Hematopoietic multipotent progenitor cell (in vitro differentiated cells): ENCODE measurements at places on chromosomes 6 and 20. TPM values are rescaled to one million over a fixed set of nuclear protein-coding genes. Genes with fewer than 3 reads are reported as not detected.
A peak's percentile ranks its signal among the peaks of the same experiment; 100 is the strongest.

GRCh38 chr6:140736231-140736630, 1361.8 kb upstream of the CITED2 start:
- DNase-seq: no peak

- DNase-seq: no peak
Measured at GRCh38 chr20:21821358-21821757, 115.9 kb downstream of the PAX1 start.

- no peak for DNase-seq
Measured at GRCh38 chr6:5936631-5937030, 70.1 kb downstream of the NRN1 start.

DNA sequence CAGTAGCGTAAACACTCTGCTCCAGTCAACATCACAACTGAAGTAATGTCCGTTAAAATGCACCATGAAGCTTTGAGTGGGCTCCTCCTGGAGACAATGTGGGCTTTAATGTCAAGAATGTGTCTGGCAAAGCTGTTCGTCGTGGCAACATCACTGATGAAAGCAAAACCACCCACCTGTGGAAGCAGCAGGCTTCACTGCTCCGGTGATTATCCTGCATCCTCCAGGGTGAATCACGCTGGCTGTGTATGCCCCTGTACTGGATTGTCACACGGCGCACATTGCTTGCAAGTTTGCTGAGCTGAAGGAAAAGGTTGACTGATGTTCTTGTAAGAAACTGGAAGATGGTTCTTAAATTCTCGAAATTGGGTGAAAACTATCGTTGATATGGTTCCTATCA, 128.5 kb downstream of the MOXD1 start:
- no peak for DNase-seq

DNA sequence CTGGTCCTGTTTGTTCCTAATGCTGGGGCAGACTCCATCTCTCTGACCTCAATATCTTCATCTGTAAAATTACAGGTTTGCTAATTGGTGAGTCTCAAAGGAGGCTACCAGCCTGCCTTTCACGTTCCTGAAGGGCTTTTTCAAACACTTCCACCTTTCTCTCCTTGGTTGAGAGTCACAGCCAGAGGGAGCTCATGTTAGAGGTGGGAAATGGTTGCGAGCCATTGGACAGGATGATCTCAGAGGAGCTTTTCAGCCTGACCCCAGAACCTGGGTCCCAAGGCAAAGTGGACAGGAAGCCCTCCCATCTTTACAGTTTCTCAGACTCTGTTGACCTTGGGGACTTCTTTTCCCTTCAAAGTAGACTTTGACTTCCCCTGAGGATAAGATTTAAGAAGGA, 37.6 kb downstream of the NDUFAF5 start:
- no peak for DNase-seq

MOXD1 gene
- total RNA-seq: under 0.01 TPM

GRCh38 chr6:110412360-110412759, 3.0 kb downstream of the DDO start:
- DNase-seq: no peak

PSORS1C1 gene
- total RNA-seq: 0.27 TPM

- no peak for DNase-seq
Measured at GRCh38 chr20:7836076-7836475, 104.2 kb downstream of the HAO1 start.

ZBP1 gene
- 0.54 TPM for total RNA-seq

GRCh38 chr6:24378473-24379097, 20.7 kb upstream of the DCDC2 start:
- no peak for DNase-seq

GRCh38 chr6:121657972-121658371, 222.5 kb downstream of the GJA1 start:
- DNase-seq: no peak

GRCh38 chr20:6079016-6079415, 25.2 kb upstream of the LRRN4 start:
- DNase-seq: no peak

- DNase-seq: no peak
Measured at GRCh38 chr6:134480593-134480992, 162.7 kb upstream of the SGK1 start.

CCR6 gene
- total RNA-seq: 0.54 TPM

GRCh38 chr20:45044084-45044573, 56.8 kb downstream of the KCNS1 start:
- peak; percentile 89 for DNase-seq

DNA sequence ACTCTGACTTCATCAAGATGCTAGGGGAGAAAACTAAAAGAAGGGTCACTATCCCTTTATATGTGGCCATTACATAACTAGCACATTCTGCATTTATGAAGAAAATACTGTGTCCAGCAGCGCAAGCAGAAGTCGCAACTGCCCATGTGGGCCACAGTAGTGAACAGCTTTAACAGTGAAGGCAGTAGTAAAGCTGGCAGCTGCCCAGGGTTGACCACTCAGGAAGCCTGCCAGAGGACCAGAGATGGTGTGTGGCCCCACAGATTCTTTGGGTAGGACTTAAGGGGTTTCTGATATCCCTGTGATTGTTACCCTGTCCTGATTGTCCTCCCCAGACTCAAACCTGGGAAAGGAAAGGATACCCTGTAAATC, 88.3 kb upstream of the NT5E start:
- DNase-seq: no peak

SLC17A1 gene
- not detected for total RNA-seq

TREM2 gene
- not detected for total RNA-seq

CTAGE9 gene
- total RNA-seq: not detected

- peak; percentile 57 for DNase-seq
Measured at GRCh38 chr6:35240838-35241801, 18.4 kb upstream of the ZNF76 start.

DNA sequence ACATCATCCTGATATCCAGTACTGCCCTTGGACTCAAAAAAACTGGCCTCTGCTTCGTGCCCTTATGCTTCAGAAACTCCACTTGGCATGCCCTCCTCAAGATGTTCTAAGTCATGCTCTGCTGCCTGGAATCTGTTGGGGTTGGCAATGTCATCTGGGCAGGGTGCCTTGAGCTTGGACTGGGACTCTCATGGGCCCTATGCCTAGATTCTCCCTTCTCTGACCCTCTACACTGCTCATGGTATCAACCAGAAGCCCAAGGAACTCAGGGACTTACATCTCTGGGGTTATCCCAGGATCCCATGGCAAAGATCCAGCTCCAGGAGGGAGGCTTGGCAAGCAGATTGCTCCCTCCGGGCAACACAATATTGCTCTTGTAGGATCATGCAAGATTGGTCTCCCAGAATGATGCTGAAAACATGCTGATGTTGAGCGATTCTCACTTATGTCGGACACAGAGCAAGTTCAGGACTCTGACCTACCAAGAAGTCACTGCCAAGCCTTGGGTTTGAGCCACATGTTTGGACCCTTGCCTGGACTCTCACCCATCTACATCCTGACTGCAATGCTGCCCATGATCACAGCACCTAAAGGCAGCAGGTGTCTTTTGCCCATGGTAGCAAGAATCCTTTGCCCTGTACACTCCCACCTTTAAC, 88.8 kb downstream of the ADAT2 start:
- DNase-seq: no peak

MCCD1 gene
- total RNA-seq: not detected

RAB44 gene
- 10.5 TPM for total RNA-seq

- DNase-seq: peak; percentile 64
Measured at GRCh38 chr20:561437-562231, 18.0 kb upstream of the CSNK2A1 start.

DNA sequence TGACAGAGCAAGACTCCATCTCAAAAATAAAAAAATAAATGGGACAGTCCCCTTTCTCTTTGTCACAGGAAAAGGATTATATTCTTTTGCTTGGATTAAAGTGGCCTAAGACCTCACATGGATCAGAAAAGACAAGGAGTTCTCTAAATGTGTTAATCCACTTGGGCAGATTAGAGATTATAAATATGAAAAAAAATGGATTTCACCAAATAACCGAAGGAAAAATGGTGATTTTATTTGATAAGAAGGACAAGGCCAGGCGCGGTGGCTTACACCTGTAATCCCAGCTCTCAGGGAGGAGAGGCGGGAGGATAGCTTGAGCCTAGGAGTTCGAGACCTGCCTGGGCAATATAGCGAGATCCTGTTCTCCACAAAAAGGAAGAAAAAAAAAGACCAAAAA, 21.8 kb downstream of the SAMHD1 start:
- no peak for DNase-seq

DNA sequence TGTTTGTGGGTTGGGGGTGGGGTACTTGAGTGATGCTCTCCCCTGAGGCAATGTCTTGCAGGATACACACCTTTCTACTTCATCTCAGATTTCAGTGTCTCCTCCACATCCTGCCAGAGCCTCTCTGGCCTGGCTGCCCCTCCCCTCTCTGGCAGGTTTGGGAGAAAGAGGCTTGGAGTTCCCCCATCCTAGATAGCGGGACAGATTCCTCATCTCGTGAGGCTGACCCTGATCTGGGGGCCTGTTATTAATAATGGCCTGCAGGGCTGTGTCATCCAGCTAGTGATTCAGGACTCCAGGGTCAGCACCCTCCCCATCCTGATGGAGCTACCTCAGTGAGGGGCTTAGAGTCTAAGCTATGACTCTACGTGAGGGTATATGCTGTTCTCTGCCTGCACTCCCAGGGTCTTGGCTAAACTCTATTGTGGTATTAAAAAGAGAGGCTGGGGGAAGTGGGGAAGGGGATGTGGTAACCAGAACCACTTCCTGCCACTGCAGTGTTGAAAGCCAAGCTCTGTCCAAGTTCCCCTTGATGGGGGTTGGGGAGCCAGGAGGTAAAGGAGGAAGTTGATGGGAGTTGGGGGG, 3.7 kb upstream of the MMP9 start:
- DNase-seq: peak; percentile 86

GRCh38 chr6:3714768-3715167, 36.7 kb downstream of the PXDC1 start:
- no peak for DNase-seq

MYH7B gene
- total RNA-seq: 0.54 TPM

DNA sequence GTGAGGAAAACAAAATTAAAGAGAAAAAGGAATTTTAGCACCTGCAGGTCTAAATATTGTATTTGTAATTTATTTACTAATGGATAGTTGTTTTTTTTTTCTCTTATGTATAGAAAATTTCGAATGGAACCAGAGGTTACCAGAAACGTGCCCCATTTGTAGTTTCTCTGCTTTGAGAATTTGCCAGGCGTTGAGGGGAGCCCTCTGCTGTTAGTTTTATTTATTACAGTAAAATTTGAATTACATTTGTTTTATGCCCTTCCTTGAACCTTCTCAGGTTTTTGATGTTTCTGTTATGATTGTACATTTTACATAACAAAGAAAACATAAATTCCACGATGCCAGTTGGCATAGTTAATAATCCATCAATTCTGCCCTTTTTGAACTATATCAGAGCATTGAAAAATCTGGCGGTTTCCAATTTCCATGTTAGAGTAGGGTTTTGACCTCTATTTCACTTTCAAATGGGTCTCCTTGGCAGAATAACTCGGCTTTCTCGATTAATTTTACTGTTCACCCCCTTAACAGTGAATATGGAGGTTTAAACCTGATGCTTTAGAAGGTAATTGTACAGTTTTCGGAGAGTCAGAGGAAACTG, 35.1 kb upstream of the RFPL4B start:
- DNase-seq: no peak

SLC2A10 gene
- total RNA-seq: 5.1 TPM

- no peak for DNase-seq
Measured at GRCh38 chr6:162123797-162124196, 603.8 kb downstream of the PRKN start.

DNA sequence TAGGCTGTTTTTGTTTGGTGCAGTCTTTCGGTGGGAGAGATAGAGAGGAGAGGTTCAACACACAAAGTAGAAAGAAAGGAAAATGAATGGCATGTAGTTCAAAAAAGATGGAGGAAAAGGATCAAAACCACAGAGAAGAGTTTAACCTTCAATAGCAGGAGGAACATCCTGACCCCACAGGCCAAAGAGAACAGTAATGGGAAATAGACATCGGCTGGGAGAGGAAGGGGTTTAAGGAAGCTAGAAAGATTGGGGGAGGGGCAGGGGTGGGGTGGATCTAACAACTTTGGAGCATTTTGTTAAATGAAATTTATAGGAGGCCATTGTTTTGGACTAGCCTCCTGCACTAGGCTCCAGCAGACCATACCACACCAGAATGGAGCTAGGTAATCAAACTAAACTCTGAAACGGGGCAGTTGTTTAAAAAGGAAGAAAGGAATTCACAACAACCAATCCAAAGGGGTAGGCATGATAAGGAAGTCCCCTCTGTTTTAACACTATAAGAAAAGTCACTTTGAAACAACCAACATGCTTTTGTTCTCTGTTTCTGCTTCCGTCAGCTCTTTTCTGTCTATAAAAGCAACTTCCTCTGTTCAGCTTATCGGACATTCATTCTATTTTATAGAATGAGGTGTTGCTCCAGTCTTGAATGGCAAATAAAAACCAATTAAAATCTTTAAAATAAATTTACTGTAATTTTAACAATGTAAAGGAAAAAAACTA, 82.6 kb downstream of the EPB41L2 start:
- no peak for DNase-seq

DNA sequence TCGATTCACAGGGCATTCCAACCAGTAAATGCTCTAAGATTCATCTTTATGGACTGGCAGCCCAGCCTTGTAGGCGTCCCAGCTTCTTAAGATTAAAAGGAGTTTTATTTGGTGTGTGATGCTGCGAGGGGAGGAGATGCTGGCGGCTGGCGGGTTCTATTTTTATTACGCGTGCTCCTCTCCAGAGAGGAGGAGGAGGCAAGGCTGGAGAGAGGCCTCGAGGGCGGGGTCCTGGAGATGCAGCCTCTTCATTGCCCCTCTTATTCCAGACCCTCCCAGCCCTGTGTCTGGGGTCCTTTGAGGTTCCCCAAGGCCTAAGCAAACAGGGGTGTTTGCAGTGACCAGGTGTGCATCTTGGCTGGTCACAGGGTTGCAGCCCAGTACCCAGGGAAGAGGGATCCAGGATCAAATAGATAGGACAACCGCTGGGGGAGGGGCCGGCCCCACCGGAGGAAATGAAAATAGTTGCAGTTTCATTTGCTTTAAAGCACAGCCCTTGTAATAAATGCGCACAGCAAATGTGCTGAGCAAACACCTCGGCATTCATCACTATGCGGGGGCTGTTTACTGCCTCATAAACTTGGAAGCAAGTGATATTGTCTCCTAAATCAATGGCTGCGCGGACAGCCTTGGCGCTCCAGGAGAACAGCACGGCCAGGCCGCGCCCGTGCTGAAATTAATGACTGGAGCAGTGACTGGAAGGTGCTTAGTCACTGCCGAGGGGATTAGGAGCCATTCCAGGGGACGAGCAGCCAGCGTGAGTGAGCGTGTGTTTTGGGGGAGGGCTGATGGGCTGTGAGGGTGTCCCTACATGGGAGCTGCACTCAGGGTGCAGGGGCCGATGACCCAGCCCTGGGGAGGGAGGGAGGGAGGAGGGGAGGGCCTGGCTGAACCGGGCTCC, 83.0 kb downstream of the TMEM242 start:
- DNase-seq: peak; percentile 36

BHLHE23 gene
- 1.3 TPM for total RNA-seq
